ENCODE measurements at places on chromosomes 6 and 20.
A peak's percentile ranks its signal among the peaks of the same experiment; 100 is the strongest.

DNA sequence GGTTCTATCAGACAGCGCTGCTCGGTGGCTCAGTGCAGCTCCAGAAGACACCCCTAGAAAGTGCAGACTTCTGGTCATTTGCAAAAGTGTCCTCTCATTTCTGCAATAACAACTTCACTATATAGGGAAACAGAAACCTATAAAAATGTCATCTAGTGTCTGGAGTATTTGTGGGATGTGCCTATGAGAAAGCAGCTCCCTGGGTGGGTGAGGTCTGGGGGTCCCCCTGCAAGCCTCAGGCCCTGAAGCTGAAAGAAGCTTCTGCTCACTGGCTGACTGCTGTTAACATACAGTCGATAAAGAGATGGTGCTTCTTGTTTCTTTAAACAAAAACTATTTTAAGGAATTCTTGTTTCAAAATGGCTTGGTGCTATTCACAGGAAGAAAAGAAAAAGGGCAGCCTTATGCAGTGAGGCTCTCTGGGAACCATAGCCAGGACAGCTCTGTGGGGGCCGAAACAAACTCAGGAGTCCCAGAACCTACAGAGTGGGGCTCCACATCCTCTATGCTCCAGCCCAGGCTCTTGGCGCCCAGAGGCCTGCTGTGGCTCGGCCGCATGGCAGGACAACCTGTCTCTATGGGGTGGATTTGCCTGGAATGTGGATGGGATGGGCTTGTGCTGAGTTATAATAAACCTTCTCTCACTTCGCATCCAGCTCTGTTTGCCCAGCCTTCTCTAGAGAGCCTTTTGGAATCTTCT, 109.7 kb downstream of the BANF2 start:
- no peak for DNase-seq

DNA sequence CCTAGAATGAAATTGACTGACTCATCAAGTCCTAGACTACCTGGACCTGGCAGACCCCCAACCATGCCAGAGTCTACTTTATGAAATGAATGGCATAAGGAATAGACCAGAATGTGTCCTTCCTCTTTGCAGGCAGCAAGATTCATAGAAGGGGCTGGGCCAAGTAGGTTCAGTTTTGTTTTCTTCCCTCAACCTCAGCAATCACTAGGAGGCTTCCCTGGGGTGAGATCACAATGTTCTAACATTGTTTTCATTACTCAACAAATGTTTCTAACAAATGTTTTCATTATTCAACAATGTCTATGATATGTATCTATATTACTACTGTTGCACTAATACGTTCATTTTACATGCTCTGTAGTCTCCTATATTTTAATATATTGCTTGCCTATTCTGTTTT, 8.4 kb upstream of the FAM162B start:
- DNase-seq, result no peak

- no peak for DNase-seq
Observed at GRCh38 chr6:30424549-30424948, 64.8 kb upstream of the HLA-E start.

DNA sequence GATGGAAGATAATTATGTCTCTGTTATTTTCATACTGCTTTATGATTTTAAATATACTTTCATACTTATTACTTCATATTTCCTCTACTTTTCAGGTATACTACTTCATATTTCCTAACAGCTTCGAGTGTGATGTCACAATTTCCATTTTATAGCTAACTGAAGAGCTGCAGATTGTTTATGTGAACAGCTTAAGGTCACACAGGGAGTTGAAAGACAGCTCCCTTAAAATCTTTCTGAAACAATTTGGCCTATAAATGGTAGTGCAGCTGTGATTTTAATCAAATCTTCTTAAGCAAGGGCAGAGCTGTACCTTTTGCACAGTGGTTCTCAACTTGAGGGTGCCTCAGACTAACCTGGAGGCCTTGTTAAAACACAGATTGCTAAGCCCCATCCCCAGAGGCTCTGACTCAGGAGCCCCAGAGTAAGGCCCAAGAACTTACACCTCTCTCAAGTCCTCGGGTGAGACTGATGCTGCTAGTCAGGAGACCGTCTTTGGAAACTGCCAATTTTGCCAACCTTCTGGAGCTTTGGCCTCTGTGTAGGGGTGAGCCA, 347.0 kb upstream of the HSF2 start:
- no peak for DNase-seq

GRCh38 chr20:31484001-31484400, 8.9 kb downstream of the REM1 start:
- no peak for DNase-seq

- no peak for DNase-seq
Observed at GRCh38 chr6:160379466-160379865, 31.3 kb downstream of the SLC22A3 start.

DNA sequence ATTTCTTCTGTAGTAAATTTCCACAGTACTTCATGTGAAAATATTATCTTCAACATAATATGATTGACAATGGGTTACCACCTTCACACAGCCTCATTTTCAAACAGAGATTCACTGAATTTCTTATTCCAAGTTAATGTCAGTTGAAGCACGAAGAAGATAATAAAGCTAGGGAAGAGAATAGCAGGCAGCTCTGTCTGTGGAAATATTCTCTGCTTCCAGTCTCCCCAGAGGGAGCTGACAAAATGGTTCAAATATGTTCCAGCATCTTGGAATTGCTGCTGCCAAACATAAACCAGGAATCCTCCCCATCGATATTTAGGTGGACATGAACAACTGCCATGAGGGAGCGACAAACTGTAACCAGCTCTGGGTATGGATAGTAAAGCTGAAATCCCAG, 224.8 kb downstream of the GJA1 start:
- no peak for DNase-seq

GRCh38 chr6:84639396-84639795, 125.0 kb downstream of the TBX18 start:
- DNase-seq, result no peak

DNA sequence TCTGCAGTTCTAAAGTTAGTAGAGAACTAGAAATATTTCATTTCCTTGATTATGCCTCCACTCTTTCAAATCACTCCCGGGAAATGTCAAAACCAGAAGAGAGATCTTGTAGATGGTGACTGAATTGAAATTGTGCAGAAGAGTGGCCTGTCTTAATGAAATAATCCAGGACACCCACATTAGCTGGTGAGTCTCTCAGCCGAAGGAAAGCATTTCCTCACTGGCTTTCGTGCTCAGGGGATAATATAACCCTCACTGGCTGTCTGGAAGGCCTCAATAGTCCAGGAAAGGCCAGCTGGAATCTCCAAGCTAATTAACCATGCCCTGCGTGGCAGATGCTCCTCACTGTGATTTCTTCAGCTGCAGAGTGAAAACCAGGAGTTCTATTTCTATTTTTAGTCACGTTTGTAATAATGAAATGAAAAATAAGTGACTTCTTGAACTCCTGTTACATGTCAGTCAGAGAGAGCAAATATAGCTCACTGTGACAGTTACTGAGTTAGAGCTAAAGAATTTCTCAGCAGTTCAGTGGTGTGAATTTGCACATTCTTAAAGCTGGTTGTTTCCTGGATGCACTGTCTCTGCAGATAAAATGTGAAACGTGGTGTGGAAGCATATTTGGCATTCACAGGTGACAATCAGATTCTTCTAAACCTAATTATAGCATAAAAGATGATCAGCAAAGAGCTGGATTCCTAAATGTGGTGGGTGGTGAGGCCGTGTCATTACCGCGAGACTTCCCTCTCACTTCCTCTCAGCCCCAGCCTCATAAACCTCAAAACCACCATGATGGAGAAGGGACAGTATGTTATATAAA, 211.7 kb downstream of the LMBRD1 start:
- no peak for DNase-seq

DNA sequence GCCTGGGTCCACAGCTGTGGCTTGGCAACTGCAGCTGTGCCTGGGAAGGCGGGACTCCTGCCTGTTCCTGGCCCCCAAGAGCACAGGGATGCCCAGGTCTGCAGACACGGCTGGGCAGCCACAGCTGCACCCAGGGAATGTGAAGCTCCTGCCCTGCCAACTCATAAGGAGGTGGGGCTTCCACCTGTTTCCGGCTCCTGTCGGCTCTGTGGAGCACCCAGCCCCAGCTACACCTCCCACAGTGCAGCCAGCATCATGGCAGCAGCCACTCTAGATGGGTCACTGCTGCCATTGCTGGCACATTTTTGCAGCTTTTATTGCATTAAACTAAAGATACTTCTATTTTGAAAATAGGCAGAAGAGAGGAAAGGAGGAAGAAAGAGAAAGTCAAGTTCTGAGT, 207.9 kb downstream of the SAMD5 start:
- DNase-seq, result no peak

DNA sequence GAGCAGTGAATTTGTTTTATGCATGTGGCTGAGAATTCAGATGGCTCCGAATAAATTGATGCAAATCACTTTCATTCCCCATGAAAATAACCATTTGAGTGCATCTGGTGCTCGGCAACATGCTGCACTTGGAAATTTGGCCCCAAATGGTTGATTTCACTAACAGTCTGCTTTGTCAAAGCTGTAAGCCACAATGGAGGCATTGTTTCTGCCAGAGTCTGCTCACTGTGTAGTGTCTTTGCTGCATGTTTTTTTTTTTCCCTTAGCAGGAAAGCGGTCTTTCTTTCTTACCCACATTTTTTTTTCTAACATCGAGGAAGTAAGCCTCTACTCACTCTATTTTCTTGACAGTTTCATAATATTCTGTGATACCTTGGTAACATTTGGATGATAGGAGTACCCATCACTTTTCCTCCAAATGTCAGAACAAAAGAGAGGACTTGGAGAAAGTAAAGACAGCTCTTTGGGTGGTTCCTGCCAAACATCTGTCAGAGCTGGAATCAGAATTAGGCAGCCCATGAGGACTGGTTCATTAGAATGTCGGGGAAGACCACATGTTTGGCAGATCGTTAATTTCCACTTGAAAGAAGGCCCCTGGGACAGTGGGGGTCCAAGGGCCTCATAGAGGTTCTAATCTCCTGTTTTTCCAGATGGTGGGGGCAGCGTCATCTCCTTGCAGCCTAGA, 149.5 kb downstream of the DOK5 start:
- no peak for DNase-seq

DNA sequence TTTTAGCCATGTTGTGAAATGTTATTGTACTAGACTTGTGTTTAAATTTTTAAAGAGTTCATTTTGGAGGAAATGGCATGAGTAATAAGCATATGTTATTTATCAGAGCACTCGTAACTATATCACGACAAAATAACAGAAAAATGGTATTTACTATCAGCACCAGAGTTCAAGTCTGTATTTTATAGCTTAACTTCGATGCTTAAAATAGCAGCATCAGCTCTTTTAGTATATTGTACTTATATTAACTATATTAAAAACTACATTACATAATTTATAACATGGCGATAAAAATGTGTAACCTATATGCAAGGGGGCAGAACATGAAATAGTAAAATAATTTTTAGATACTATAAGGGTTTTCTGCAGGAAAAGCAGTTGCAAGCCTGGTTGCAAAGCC, 52.9 kb downstream of the ABRACL start:
- no peak for DNase-seq

GRCh38 chr6:166024252-166024651, 143.4 kb downstream of the TBXT start:
- DNase-seq, result no peak

DNA sequence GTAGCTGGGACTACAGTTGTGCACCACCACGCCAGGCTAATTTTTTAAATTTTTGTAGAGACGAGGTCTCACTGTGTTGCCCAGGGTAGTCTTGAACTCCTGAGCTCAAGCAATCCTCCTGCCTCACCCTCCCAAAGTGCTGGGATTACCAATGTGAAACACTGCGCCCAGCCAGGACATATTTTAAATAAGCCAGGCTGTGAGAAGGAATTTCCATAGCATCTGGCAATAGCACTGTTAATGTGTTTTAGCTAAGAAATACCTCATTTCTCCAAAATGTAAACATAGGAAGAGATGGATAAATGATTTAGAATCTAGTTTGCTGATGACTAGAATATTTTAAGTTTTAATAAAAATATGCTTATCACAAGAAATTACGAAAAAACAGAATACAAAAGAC, 27.0 kb upstream of the SLA2 start:
- no peak for DNase-seq

DNA sequence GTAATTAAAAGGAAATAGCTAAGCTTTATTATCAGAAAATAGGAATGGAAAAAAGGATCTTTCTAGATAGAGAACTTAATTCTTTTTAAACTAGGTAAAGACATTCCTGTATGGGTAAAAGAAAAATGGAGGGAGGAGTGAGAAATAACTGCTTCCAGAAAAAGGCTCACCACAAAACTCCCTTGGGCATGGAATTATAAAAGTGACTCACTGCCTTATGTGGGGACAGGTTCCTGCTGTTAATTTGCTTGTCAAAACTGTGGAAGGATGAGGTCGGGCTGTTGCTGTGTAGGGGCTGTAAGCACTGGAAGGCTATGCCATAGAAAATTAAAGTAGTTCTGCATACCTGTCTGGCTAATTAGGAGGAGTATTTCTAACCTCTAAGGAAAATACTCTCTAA, 158.7 kb downstream of the UBE3D start:
- DNase-seq, result no peak

GRCh38 chr6:104639668-104640067, 220.1 kb downstream of the HACE1 start:
- no peak for DNase-seq

DNA sequence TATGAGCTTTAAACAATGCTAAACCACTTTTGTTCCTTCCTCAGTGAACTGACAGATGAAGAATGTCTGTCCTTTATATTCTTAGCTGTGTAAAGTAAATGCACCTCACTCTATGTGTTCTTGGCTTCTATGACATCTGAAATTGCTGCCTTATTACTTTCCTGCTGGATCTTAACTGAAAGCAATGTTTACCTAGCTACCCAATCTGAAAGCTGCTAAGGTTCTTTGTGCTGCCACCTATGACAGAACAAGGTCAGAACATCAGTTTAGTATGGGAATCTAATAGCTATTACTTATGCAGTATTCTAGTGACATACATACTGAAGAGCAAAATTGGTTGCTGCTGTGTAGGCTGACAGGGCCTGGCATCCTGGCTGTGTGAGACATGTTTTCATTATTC, 444.1 kb downstream of the KHDRBS2 start:
- no peak for DNase-seq

- peak; percentile 67 for DNase-seq
Observed at GRCh38 chr20:49384437-49385434, 97.7 kb downstream of the KCNB1 start.

GRCh38 chr6:74319292-74319691, 623.3 kb downstream of the CD109 start:
- DNase-seq, result no peak

GRCh38 chr20:22320245-22320915, 264.0 kb downstream of the FOXA2 start:
- no peak for DNase-seq

- DNase-seq, result no peak
Observed at GRCh38 chr6:159178847-159179246, 9.6 kb downstream of the FNDC1 start.

DNA sequence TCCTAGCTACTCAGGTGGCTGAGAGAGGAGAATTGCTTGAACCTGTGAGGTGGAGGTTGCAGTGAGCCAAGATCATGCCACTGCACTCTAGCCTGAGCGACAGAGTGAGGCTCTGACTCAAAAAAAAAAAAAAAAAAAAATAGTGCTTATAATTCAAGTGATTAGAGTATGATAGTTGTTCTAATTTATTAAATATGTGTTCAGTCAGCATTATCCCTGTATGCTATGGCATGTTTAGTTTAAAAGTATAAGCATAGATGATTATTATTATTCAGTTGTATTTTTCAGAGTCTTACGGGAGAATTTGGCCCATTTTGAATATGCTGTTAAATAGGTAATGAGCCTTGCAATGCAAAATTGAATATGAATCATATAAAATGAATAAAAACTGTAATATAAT, 64.8 kb downstream of the UBR2 start:
- DNase-seq, result no peak

GRCh38 chr20:49276161-49276960, 1.5 kb downstream of the ZNFX1 start:
- no peak for DNase-seq

- DNase-seq, result no peak
Observed at GRCh38 chr6:118325220-118325860, 222.8 kb upstream of the PLN start.
